T-helper 17 cell (primary cell): ENCODE measurements at places on chromosomes 1 and 21.

GRCh38 chr1:83882906-83883305 lies 116.0 kb downstream of the TTLL7 start:
- DNase-seq, result no peak

DNA sequence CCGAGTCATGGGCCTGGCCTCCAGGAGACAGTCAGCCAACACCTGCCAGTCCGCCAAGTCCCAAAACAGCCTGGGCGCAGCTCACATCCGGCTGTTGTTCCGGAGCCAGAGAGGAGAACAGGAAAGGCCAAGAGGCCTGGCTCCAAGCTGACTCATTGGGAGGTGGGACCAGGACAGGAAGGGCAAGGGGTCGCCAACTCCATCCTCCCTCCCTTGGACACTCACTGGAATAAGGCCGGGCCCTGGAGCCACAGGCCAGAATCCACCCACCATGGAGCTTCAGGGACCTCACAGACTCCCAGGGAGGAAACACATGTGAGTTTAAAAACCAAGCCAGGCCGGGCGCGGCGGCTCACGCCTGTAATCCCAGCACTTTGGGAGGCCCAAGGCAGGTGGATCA lies 25.1 kb upstream of the CLIC4 start:
- no peak for DNase-seq

- DNase-seq, result no peak
Observed at GRCh38 chr1:25805863-25806225, 5.9 kb downstream of the SELENON start.

DNA sequence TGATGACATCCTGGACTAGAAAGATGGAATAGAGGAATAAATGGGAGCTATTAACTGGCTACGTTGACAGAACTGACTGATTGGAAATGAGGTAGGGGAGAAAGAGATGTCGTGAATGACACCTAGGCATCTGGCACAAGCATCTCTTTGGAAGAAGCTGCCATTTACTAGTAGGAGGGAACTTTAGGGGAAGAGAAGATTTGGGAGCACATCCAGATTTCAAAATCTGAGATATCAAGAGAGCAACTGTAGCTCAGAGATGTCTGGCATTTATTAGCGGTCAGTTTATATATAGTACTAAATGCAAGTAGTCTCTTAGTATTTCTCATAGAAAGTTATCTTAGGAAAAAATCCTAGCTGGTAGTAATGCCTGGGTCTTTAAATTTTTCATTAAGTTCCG lies 131.9 kb upstream of the C1orf105 start:
- no peak for DNase-seq

DNA sequence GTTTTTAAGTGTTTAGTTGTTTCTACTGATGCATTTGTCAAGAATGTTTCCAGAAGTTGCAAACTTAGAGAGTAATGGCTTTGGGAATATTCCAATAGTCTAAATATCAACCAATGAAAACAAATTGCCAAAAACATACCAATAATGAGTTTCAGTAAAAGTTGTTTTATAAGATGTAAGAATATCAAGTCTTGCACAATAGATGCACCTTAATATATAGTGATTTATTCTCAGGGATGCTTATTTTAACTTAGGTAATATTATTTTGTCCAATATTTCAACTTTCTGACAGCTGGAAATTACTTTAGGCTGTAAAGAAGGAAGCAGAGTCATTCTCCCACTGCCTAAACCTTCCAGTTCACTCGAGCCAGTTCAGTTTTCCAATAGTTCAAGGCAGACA lies 5.4 kb upstream of the NMNAT2 start:
- no peak for DNase-seq

DNA sequence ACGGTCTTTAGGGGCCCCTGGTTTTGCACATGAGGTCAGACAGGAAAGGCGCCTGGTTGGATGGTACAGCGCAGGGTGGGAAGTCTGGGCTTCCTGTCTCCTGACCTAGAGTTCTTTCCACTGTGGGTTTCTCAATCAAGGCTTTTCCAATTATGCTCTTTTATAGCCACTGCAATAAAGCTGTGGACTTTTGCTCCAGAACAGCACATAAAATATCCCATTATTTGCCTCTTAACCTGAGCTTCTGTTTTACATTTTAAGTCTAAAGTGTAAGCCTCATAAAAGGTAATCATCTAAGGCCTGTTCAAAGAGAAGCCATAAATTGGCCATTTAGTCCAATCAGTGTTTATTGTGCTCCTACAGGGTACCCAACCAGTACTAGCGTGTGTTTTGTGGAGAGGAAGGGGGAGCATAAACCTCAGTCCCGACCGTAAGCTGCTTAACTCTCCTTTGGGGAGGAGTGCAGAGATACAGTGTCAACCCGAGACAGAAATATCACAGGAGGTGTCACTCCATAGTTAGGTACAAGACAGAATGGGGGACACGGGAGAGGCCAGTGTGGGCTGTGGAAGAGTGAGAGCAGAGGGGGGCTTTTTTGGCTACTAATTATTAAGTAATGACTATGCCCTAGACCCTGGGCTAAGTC lies 270.0 kb downstream of the TRABD2B start:
- DNase-seq, result no peak

DNA sequence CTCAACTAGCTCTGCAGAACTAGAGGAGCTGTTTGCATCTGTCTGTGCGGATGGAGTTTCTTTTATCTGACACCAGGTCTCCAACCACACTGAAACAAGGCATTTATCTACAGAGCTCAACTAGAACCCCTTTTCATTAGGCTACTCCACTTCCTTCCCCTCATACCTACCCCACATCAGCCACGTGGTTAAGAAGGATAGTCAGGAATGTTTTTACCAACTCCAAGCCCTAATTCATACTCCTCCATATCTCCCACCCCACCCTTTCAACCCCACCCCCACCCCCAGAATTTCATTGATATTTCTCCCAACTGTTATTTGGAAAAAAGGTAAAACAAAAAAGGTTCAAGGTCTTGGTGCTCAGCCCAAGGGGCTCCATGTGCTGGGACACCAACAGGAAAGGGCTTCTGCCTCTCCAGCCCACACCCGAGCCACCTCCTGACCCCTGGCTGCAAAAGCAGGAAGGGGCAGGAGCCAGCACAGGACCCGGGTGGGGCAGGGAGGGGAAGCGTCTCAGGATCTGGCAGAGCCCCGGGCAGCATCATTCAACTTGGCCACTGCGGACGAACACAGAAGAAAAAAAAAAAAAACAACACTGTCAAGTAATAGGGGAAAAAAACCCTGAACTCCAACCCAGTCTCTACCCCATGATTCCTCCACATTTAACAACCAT lies 7.0 kb downstream of the ENSA start:
- DNase-seq, result no peak

DNA sequence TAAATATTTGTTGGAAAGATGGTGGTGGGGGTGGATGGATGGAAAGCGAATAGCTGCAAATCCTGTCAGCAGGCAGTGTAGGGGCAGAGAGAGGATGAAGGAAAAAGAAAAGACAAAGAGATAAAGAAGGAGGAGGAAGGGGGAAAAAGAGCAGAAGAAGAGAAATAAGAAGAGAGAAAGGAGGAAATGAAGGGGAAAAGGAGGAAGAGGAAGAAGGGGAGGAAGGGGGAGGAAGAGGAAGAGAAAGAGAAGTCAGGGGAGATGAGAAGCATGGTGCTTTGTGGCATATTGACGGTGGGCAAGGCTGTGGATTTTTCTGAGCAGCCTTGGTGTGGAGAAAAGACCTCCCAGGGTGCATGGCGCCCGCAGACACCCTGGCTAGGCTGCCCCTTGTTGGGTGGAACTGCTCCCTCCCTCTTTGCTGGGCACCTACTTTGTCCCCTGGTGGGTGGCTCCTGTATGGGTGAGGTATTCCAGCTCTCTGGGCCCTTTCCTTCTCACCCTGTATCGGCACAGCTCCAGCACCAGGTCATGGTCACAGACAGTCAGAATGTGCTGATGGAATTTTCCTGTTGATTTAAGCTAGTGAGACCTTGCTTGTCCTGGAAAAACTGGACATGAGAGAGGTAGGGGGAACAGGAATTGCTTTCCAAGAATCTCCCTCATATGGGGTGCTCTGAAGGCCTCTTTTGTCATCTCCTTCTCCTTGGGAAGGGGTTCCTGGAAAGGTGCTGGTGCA lies 45.7 kb upstream of the TLR5 start:
- DNase-seq, result no peak

DNA sequence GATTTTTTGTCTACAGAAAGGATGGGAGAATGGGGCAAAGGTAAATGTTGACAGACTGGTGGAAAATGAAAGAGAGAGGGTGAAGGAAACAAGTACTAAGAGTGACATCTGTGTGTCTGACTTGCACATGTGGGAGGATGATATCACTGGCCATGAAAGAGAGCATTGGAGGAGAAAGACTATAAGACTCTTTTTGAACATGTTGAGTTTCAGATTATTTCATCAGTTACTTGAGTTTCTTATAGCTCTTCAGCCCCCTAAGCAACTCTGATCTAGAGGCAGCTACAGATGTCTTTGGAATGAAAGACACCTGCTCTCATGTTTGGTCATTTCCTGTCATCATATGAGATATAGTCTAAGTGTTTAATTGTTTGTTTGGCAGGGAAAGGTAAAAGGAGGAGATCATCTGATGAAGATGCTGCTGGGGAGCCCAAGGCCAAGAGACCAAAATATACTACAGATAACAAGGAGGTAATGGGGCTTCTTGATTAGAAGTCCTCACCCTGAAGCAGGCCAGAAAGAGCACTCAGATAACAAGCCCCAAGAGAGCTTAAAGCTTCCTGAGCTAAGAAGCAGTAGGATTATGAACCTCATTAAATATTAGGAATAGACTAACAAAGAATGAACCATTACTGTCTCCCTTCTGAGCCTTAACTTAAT lies 4.5 kb downstream of the POLR3C start:
- DNase-seq, result no peak

DNA sequence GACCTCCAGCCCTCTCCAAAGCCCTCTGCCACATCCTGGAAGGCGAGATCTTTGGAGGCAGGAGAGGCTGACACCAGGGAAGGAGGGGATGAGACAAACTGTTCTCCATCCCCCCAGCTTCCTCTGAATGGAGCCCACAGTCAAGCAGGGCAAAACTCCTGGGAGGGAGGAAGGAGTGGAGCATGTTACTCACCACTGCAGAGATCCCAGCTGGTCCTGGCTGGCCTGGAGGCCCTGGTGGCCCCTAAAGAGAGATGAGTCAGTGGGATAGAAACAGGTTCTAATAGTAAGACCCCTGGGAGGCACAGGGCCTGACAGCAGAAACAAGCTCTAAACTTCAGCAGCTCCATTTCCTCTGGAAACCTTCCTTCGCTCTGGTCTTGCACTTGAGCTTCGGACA lies 14.0 kb upstream of the PEF1 start:
- no peak for DNase-seq

GRCh38 chr1:207821464-207822045 lies 69.7 kb downstream of the CD46 start:
- DNase-seq, result no peak

- no peak for DNase-seq
Observed at GRCh38 chr1:234725177-234726132, 115.5 kb upstream of the IRF2BP2 start.
